NCI-H1930 (cell line): ENCODE measurements at places on chromosomes 7 and 10.

- no peak for DNase-seq
These were observed 94.3 kb upstream of the AGBL3 start for GRCh38 chr7:134891696-134892678.

- DNase-seq, result no peak
These were observed 74.2 kb downstream of the JAZF1 start for GRCh38 chr7:28106321-28106829.

- DNase-seq, result no peak
These were observed 524.5 kb downstream of the PHTF2 start for GRCh38 chr7:78323118-78323517.

DNA sequence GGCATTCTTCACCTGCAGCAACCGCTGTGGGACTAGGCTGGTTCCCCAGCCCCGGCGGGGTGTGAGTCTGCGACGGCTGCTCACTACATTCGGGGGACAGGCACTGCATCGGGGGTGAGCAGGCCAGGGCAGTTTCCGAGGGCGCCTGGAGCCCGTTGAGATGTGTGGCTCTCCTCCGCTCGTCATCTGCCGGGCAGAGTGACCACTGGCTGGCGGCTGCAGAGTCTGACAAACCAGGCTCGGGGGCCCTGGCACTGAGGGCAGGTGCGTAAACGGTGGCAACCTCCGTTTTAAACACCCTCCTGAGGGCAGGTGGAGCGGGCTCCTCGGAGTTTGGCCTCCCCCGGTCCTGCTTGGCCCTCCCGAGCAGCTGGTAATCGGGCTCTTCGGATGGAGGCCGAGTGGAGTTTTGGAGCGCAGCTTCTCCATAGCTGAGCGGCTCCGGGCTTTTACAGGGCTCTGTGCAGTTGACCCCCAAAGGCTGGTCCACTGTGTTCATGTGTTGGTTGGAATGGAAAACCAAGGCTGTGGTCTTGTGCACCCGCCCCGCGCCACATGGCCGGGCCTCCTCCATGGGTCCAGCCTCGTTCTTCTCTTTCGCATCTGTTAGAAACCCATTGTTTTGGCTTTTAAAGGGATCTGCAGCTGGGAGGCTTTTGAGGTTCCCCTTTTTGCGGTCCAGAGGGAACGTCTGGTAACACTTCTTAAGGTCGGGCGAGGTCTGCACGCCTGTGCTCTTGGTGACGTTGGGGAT, 20.9 kb downstream of the INSYN2A start:
- no peak for DNase-seq

- no peak for DNase-seq
These were observed 7.5 kb downstream of the ANKIB1 start for GRCh38 chr7:92253251-92253650.

GRCh38 chr7:114627231-114627630, 212.6 kb downstream of the FOXP2 start:
- DNase-seq, result no peak
